ENCODE measurements at places on chromosomes 3 and 15.

GRCh38 chr3:63519426-63519825, 133.0 kb upstream of the SNTN start:
- H3K27me3 ChIP-seq, result peaks cover 8% of the 10 kb centered on the region
- DNase-seq, result no peak
- no peak overlapping the region for H3K4me3 ChIP-seq
- H3K4me1 ChIP-seq, result no peaks in the 10 kb centered on the region
- H3K27ac ChIP-seq, result no peak overlapping the region
- H3K36me3 ChIP-seq, result no peaks in the 10 kb centered on the region

- peak; percentile 85 for DNase-seq
- H3K4me1 ChIP-seq, result peaks cover 14% of the 10 kb centered on the region
- no peaks in the 10 kb centered on the region for H3K36me3 ChIP-seq
These were observed 49.1 kb downstream of the FMN1 start for GRCh38 chr15:33145447-33145846.

- H3K27me3 ChIP-seq, result no peaks in the 10 kb centered on the region
- no peak overlapping the region for H3K4me3 ChIP-seq
- peak overlapping the region; percentile 71 for H3K27ac ChIP-seq
These were observed 16.3 kb downstream of the SNAPC5 start for GRCh38 chr15:66481107-66481856.

DNA sequence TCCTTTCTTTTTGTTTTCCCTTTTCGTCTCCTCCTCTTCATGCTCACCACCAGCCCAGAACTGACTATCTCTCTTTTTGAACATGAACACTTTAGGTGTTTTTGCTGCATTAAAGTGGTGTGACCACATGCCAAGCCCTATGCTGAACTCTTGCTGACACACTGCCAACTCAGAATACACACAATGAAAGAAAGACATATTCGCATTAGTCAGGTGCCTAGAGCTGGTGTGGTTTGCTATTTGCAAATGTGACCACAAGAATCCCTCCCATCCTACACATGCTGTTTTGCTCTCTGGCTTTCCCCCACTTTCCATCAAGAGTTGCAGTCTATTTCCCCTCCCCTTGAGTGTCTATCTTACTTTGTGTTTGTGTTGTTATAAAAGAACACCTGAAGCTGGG, 967.8 kb upstream of the CFAP20DC start:
- no peaks in the 10 kb centered on the region for H3K36me3 ChIP-seq

- no peaks in the 10 kb centered on the region for H3K27me3 ChIP-seq
- no peaks in the 10 kb centered on the region for H3K4me1 ChIP-seq
- no peak overlapping the region for H3K27ac ChIP-seq
- H3K4me3 ChIP-seq, result no peak overlapping the region
- no peak for DNase-seq
These were observed 48.2 kb downstream of the SYNM start for GRCh38 chr15:99153026-99153535.

- H3K27me3 ChIP-seq, result no peaks in the 10 kb centered on the region
- DNase-seq, result no peak
- H3K4me1 ChIP-seq, result peaks cover 50% of the 10 kb centered on the region
These were observed 161.8 kb upstream of the TBL1XR1 start for GRCh38 chr3:177358977-177359592.

DNA sequence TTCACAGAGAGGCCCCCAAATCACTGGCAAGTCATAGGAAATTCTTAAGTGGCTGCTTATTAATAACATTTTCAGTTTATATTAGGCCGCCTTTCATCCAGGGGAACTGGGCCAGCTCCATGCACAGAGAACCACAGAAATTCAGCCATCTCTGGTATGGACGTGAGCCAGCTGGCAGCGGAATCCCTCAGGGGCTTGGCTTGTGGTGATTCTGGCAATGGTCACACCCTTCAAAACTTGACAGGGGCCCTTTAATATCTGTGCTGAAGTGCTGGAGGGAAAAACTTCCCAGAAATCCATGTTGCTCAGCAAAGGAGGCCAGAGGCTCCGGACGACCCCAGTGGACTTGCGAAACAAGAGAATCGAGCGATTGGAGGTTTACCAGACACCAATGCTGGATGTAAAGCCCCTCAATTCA, 11.3 kb downstream of the PRICKLE2 start:
- no peak for DNase-seq
- H3K4me1 ChIP-seq, result peaks cover 33% of the 10 kb centered on the region
- H3K36me3 ChIP-seq, result no peaks in the 10 kb centered on the region

GRCh38 chr3:134291319-134292254, 40.9 kb upstream of the RYK start:
- no peak overlapping the region for H3K4me3 ChIP-seq
- no peak overlapping the region for H3K27ac ChIP-seq
- H3K4me1 ChIP-seq, result peaks cover 4% of the 10 kb centered on the region
- H3K27me3 ChIP-seq, result no peaks in the 10 kb centered on the region
- no peaks in the 10 kb centered on the region for H3K36me3 ChIP-seq
- DNase-seq, result no peak

DNA sequence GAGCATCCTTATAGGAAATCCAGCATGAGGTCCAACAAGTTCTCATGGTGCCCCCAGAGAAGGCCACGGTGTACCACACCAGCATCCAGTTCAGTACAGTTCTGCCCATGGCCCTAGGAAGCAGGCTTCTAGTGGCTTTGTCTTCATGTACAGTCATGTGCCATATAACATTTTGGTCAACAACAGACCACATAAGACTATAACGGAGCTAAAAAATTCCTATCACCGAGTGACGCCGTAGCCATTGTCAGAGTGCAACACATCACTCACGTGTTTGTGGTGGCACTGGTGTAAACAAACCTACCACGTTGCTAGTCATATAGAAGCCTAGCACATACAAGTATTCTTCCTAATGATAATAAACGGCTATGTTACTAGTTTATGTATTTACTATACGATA, 209.0 kb downstream of the ARRDC4 start:
- H3K4me1 ChIP-seq, result peaks cover 21% of the 10 kb centered on the region
- H3K27me3 ChIP-seq, result no peaks in the 10 kb centered on the region
- H3K36me3 ChIP-seq, result no peaks in the 10 kb centered on the region
- no peak overlapping the region for H3K4me3 ChIP-seq
- no peak overlapping the region for H3K27ac ChIP-seq

GRCh38 chr3:17969985-17970568, 227.6 kb upstream of the TBC1D5 start:
- no peak overlapping the region for H3K4me3 ChIP-seq
- no peak overlapping the region for H3K27ac ChIP-seq
- H3K36me3 ChIP-seq, result no peaks in the 10 kb centered on the region
- H3K4me1 ChIP-seq, result no peaks in the 10 kb centered on the region
- DNase-seq, result no peak
- no peaks in the 10 kb centered on the region for H3K27me3 ChIP-seq
